ENCODE measurements at places on chromosomes 11 and 22. TPM values are rescaled to one million over a fixed set of nuclear protein-coding genes. Genes with fewer than 3 reads are reported as not detected.

Gene PHLDA2
- 1.1 TPM for total RNA-seq

GRCh38 chr11:86070142-86071056, 1.5 kb upstream of the PICALM start:
- no peak for DNase-seq

- no peak for DNase-seq
Observed at GRCh38 chr11:117970400-117971024, 15.7 kb upstream of the IL10RA start.

DNA sequence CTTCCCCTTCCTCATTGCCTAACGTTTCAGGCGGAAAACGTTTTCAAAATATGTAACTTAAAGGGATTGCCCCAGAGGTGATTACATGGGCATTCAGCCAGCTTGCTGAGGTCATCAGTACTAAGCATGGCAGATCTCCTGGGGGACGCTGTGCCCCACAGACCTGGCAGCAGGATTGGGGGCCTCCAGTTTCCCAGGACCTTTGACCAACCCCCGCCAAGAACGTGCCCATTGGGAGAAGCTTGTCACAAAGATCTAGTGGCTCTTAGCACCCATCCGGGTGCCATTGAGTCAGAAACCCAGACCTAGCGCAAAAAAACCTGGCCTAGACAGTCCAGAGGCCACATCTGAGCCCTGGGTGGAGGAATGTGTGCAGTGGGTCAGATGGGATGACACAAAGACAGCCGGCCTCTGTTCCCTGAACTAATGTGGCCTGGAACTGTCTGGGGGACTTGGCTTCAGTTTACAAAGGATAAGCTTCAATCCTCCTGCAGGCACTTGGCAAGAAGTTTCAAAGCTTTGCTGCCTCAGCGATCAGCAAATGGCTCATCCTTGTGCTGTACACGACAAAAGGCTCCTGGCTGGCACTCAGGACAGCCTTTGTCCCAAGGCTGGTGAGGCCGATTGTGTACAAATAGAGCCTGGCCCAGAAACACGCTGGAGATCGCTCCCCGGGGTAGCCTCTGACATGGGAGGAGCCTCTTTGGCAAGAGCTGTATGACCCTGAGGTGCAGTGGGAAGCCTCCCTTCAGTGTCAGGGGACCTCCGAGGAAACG, 9.5 kb downstream of the C1QTNF6 start:
- peak; percentile 26 for DNase-seq

DNA sequence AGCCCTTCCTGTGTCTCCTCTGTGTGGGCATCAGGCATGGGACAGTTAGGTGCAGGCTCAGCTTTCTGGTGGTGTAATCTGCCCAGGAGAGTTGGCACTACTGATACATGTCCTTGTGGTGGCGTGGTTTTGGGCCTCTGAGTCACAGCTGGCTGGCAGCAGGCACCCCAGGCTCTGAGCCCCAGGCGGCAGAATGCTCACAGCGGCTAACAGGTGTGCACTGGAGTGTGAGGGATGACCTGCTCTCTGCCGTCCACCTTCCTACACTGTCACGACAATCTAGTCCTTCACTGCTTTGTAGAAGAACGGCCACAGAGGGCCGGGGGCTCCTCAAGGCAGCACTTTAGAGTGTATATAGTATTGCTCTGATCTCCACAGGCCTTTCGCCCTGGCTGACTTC, 100.3 kb upstream of the PITPNB start:
- no peak for DNase-seq

DNA sequence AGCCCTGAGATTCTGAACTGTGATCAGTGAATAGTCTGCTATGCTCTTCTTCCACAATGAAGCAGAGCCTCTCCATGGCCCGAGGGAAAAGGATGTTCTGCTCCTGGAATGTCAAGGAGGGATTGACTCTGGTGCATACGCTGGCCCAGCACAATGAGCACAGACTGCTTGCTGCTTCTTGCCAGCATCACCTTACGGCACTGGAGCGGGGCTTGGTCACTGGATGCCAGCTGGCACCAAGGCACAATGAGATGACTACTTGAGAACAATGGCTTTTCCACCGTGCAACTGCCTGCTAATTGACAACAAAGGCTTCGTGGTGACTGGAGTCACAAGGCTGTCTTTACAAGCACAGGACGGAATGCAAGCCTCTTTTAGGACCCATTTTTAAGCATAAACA, 139.2 kb downstream of the DSCAML1 start:
- DNase-seq = peak; percentile 62

DNA sequence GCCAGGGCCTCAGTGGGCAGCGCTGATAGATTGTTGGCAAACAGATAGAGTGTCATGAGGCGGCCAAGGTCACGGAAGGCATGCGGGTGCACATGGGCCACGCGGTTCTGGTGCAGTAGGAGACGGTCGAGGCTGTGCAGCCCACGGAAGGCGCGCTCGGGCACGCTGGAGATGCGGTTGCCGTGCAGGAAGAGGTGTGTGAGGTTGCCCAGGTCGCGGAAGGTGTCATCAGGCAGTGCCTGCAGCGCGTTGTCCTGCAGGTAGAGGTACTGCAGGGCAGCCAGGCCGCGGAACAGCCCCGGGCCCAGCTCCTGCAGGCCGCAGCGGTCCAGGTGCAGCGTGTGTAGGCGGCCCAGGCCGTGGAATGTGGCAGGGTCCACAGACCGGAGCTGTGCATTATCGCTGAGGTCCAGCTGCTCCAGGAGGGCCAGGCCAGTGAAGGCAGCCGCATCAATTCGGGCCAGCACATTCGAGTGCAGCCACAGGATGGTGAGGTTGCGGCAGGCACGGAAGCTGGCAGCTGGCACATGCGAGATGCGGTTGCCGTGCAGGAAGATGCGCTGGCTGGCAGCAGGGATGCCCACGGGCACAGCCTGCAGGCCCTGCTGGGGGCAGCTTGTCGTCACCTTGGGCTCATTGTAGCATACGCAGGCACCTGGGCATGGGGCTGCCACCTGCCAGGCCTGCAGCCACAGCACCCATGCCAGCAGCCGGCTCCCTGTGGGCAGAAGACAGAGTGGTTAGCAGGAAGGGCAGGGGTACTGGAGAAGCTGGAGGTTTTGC, 25.5 kb downstream of the RTN4R start:
- no peak for DNase-seq

Gene RCE1
- total RNA-seq = 6.2 TPM

Gene DSCAML1
- 0.83 TPM for total RNA-seq

DNA sequence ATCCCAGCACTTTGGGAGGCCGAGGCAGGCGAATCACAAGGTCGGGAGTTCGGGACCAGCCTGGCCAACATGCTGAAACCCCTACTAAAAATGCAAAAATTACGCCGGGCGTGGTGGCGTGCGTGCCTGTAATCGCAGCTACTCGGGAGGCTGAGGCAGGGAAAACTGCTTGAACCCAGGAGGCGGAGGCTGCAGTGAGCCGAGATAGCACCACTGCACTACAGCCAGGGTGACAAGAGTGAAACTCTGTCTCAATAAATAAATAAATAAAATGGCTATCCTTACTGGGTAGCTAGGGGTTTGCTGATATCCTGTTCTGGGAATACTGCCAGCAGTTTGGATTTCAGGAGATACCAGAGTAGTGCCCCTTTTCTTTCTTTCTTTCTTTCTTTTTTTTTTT, 2.4 kb upstream of the RBM14 start:
- DNase-seq = no peak

GRCh38 chr11:126583101-126583500, 227.6 kb downstream of the ST3GAL4 start:
- DNase-seq = no peak

- no peak for DNase-seq
Observed at GRCh38 chr11:61543606-61544306, 35.2 kb downstream of the LRRC10B start.

DNA sequence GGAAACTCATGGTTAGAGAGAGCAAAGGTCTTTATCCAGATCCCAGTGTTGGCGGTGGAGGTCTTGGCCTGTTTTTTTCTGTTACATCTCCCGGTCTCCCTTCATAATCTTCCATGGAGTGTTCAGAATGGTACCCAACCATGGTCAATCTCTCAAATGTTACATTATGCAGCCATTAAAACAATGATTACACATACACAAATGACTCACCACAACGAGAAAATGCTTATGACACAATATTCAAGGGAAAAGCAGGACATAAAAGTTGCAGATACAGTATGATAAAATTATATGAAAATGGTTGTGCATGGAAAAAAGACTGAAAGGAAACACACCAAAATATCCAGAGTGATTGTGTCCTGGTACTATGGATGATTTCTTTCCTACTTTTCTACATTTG, 17.8 kb upstream of the CSNK1E start:
- no peak for DNase-seq

DNA sequence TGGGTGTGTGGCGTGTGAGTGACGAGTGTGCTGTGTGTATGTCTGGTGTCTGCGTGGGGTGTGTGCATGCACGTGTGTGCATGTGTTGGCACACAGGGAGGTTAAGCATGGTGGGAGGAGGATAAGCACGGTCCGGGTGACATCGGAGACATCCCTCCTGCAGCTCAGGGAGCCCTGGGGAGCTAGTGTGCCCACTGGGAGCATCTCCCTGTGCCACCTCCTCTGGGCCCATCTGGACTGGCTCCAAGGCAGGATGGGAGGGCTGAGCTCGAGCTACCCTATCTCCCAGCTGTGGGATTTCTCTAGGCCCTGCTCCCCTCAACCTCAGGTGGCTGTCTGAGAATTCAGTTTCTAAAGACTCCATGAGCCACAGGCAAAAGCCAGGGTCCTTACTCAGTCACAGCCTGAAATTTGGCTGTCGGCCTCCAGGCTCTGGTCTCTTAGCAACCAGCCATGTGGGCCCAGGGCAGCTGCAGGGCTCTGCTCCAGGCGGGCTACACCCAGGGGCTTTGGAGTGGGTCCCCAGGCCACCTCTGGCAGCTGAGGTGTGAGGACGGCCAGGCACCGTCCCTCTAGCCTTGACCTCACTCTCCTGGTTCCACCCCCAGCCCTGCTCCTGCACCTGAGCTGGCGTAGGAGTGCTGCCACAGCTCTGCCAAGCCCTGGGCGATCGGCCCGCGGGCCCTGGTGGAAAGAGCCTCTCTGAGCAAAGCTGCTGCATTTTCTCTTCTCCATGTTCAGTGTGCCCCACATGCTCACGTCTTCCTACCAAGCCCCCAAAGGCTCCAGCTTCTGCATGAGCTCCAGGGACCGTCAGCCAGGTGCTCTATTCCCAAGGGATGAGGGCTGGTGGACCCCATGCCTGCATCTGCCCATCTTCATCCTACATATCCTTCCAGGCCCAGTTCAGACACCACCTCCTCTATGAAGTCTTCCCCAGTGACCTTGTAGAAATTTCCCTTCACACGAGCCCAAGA, 39.7 kb downstream of the RTL6 start:
- no peak for DNase-seq

- DNase-seq = no peak
Observed at GRCh38 chr11:111349191-111349695, 29.8 kb downstream of the POU2AF1 start.

- no peak for DNase-seq
Observed at GRCh38 chr11:114949614-114950351, 271.5 kb downstream of the NXPE2 start.

GRCh38 chr11:86551288-86552092, 120.9 kb downstream of the ME3 start:
- no peak for DNase-seq

- DNase-seq = peak; percentile 3
Observed at GRCh38 chr22:21709688-21710087, 25.9 kb downstream of the YPEL1 start.

- peak; percentile 62 for DNase-seq
Observed at GRCh38 chr11:124717786-124718651, 21.7 kb upstream of the NRGN start.

- DNase-seq = no peak
Observed at GRCh38 chr11:111938687-111939160, 1.6 kb downstream of the DIXDC1 start.

Gene PTPN5
- 1.0 TPM for total RNA-seq

Gene SYT9
- 0.13 TPM for total RNA-seq

- DNase-seq = no peak
Observed at GRCh38 chr11:72779495-72780128, 14.2 kb downstream of the STARD10 start.

Gene ENTHD1
- not detected for total RNA-seq

Gene CHORDC1
- 37.9 TPM for total RNA-seq

Gene TRIM51
- total RNA-seq = not detected

Gene PTGDR2
- 3.0 TPM for total RNA-seq

DNA sequence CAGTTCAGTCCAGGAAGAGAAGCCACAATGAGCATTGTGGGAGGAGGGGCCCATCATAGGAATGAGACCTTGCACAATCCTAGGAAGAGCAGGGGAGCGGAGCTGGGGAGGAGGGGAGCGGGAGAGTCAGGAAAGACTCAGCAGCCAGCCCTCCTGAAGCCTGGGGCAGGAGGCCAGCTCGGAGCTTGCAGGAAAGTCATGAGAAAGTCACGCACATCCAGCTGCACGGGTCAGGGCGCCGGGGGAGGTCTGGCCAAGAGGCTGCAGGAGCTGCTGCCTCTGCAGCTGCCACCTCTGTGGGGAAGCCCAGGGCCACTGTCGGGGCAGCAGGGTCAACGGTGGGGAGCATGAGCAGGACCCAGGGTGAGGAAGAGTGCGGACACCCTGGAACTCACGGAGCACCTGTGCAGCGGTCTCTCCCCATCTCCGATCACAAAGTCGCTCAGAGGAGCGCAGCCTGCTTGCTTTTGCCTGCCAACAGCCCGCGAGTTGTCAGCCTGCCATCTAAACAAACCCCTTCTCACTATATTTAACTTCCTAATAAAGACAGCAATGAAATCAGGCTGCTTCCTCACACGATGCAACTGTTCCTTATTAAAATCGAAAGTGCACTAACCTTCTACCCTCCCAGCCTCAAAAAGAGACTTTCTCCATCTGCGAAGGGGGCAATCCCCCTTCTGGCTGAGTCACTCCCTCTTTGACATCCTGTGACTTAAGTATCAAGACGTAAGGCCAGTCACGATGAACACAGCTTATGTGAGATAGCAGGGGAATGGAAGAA, 52.9 kb upstream of the RTL6 start:
- DNase-seq = peak; percentile 87

Gene ZNF70
- 2.8 TPM for total RNA-seq

Gene DAGLA
- 4.2 TPM for total RNA-seq

- no peak for DNase-seq
Observed at GRCh38 chr11:8220261-8221045, 43.2 kb downstream of the LMO1 start.

DNA sequence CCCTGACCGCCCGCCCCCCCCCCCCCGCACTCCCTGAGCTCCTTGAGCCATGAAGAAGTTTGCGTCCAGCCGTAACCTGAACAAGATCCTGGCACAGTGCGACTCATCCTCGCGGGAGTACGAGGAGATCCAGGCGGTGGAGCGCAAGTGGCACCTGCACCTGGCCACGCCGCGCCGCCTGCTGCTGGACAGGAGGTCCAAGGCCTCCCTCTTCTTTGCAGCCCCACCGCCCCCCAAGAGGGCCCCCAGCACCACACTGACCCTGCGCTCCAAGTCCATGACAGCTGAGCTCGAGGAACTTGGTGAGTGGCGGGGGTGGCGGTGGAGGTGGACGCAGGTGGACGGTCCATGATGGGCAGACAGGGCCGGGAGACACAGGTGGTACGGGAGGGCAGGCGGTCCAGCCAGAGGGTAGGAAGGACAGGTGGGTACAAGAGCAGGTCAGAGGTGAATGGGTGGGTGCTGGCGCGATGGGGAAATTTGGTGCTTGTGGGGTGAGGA, 32.1 kb upstream of the ACR start:
- DNase-seq = peak; percentile 36

Gene TYMP
- total RNA-seq = 11.8 TPM
